Activated gamma-delta T cell treated with Interleukin-2 at 50 U/mL for 16 hours (primary cell): ENCODE measurements at places on chromosomes 7 and 10.
A peak's percentile ranks its signal among the peaks of the same experiment; 100 is the strongest.

DNA sequence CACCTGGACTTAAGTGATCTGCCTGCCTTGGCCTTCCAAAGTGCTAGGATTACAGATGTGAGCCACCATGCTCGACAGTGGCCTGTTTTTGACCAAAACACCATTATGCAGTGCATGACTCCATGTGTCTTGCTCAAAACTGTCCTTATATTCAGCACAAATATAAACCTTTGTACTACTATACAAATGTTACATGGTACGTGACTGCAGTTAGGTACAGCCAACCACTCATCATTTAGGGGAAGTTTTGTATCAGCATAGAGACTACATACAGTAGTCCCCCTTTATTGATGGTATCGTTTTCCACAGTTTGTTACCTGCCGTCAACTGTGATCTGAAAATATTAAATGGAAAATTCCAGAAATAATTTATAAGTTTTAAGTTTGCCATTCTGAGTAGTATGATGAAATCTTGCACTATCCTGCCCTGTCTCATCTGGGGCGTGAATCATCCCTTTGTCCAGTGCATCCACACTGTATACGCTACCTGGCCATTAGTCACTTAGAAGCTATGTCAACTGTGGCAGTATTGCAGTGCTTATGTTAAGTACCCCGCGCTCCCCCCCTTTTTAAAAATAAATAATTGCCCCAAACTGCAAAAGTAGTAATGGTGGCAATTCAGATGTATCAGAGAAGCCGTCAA is 23.3 kb upstream of the ZNF282 start:
- DNase-seq, result no peak

GRCh38 chr10:106705681-106706100 is 458.8 kb downstream of the SORCS1 start:
- DNase-seq, result no peak

DNA sequence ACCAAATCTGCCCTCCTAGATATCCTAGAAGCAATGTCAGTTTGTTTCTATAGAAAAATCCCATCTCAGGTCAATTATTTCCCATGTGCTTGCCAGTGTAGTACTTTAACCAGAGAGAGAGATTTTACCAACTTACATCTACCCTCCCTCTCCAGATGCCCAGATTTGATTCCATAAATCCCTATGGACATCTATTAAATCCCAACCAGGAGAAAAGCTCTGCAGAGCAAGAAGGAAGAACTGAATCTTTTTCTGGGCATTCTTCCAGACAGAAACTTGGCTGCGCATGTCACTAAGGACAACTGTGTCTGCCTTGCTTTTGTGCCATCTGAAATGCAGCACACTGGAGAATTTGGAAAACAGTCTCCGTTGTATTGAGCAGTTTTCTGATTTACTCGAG is 597.6 kb downstream of the SORCS1 start:
- DNase-seq, result no peak

DNA sequence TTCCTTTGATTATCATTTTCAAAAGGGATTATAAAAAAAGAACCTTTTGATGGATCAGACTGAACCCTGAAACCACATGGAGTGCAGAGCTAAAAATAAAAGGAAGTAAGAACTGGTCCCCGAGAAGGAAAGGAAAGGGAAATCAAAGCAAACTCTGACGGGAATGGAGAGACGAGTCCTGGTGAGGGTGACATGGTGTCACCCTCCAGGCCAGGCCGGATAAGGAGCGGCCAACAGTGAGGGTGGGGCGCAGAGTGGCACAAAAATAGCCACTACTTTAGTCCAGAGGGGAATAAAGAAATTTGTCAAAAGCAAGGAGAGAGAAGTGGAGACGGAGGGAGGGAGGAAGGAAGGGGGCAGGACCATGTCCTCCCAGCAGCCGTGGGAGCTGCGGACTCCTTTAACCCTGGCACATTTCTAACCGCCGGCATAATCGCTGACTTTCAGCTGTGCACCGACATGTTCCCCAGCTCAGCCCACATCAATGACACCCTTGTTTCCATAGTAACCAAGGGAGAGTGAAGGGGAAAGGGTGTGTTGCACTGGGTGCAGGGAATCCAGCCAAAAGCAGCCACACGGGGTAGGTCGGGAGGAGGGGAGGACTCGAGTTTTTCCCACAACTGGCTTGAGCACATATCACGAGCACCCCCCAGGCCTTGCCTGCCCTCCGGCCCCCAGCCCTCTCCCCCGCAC is 29.7 kb downstream of the TRIM8 start:
- DNase-seq, result peak; percentile 64

- no peak for DNase-seq
Measured at GRCh38 chr10:14259696-14260566, 70.8 kb downstream of the FRMD4A start.

- DNase-seq, result no peak
Measured at GRCh38 chr7:30799206-30799975, 28.2 kb downstream of the MINDY4 start.

GRCh38 chr7:4948402-4948801 is 10.6 kb downstream of the MMD2 start:
- DNase-seq, result no peak
